ENCODE measurements at places on chromosomes 7 and 10. TPM values are rescaled to one million over a fixed set of nuclear protein-coding genes. Genes with fewer than 3 reads are reported as not detected.
A peak's percentile ranks its signal among the peaks of the same experiment; 100 is the strongest.

- no peak for DNase-seq
These were observed 182.2 kb downstream of the NOC3L start for GRCh38 chr10:94180576-94180975.

DNA sequence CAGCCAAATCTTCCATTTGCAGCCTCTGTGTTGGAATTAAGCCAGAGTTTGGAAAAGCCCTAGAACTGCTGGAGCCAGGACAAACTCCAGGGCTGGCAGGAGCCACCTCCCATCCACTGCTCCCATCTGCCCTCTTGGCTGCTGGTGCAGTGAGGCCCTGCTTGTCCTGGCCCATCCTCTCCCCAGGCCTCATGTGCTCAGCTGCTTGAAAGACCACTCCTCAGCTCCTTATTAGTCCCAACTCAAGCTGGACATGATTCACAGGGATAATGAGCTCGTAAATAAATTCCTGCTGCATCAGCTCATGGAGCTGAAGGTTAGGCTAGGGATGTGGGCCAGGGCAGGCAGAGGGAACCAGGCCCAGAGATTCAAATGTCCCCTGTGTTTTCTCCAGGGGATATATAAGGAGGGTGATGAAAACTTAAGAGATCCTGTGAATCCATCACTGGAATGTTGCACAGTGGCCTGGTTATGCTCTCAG, 282.8 kb downstream of the RPS24 start:
- DNase-seq: no peak

GRCh38 chr7:100481466-100481865, 2.3 kb upstream of the NYAP1 start:
- DNase-seq: no peak

ASB10 gene
- total RNA-seq: not detected

DNA sequence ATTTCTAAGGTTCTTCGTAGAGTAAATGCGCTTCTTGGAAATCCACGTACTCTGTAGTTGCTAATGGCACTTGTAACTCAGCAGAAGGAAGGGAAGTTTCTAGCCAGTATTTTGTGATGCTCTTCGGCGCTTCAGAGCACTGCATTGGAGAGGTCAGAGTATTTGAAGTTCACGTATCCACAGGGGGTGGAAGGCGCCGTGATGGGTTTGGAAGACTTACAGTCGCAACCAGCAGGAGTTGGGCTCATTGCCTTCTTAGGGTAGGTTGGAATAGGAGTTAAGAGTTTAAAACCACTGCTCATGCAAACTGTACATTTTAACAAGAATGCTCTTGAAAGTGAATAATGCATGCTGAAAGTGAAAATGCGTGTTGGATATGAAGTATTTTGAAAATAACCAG, 49.1 kb downstream of the SHH start:
- DNase-seq: no peak

GRCh38 chr7:378551-379455, 88.8 kb downstream of the FOXL3 start:
- DNase-seq: peak; percentile 54

GRCh38 chr7:107630342-107630741, 30.3 kb upstream of the SLC26A4 start:
- DNase-seq: no peak

SPAG6 gene
- 0.19 TPM for total RNA-seq

TMEM196 gene
- not detected for total RNA-seq

HABP2 gene
- not detected for total RNA-seq

DNA sequence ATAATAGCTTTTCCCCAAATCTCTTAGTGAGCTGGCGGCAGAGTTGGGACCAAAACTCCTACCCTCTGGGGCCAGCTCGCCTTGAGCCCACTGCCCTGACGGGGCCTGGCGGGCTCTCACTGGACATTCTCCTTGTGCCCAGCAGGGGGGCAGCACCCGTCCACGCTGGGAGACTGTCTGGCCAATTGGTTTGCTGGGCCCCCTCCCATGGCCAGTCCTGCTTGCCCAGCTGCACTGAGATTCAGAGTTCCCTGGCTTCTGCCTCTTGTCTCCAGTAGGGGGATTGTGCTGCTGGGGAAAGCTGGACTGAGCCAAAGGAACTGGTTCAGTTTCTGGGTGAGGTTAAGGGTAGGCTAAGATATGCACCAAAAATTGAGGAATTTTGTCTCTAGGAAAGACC, 59.8 kb downstream of the RAMP3 start:
- DNase-seq: no peak

DNA sequence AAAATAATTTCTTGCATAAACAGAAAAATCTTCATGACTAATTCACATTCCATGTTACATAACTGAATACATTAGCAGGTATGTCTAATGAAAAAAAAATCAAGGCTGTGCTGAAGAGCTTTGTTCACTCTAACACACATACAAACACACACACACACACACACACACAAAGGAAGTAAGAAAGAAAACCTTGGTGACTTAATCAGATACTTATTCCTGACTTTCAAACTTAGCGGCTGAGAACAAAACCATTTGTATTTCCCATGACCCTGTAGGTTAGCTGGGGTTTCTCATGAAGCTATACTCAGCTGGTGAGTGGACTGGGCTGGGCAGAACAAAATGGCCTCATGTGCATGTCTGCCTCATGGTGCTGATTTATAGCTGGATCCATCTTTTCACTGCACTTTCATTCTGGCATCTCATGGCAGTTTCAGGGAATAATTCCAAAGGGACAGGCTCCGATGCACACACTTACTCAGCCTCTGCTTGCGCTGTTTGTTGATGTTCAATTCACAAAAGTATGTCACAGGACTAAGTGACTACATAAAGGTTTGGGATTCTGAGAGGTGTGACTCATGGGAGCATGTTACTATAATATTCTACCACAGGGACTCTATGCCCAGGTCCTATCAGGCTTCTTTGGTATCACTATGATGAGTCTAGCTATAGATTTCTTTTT, 161.2 kb downstream of the PCLO start:
- DNase-seq: no peak

DNA sequence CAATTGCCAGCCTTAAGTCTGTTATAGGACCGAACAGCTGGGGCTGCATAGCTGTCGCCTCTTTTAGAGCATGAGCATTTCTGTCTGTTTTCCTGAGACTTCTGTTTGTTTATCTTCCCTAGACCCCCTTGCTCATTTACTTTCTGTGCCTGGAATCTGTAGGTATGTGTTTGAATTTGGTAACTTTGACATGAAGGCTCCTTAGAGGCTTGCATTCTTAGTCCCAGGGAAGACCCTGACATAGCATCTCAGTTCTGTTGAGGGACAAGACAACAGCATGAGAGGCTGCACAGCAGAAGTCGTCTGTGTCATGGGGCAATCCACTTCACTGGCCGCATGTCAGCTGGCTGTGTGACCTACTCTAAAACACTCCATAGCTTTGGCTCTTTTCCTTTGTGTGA, 58.7 kb downstream of the KLHDC10 start:
- no peak for DNase-seq

GRCh38 chr10:95820363-95820762, 64.4 kb downstream of the ENTPD1 start:
- DNase-seq: no peak

ACBD7 gene
- 3.1 TPM for total RNA-seq

EVX1 gene
- total RNA-seq: not detected

DNA sequence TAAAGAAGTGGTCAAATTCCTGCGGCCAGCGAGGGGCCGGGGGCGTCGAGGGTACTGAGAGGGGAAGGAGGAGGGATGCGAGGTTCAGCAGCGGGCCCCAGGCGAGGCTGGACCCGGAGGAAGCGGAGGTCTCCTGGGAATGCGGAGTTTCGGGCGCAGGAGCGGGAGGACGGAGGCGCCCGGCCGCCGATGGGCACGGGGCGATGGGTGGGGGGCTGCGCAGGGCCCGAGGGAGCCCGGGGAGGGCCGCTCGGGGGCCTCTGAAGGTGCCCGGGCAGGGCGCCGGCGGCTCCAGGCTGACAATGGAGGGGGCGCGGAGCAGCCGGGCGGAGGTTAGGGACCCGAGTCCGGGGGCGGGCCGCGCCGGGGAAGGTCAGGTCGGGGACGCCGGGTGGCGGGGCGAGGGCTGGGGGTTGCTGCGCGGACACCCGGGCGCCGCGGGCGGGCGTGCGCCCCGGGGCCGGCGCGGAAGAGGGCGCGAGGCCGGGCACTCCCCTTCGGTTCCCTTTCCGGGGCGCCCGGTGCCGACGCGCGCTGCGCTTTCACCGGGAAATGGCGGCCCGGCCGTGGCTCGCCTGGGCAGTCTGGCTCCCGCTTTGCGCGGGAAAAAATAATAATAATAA, 683 bp downstream of the MACROH2A2 start:
- DNase-seq: no peak

Data from activated naive CD4-positive, alpha-beta T cell treated with anti-CD3 and anti-CD28 coated beads, Interleukin-2, amount 50 U/mL, for 72 hours (primary cell).